ENCODE measurements at places on chromosomes 1 and 21.
A peak's percentile ranks its signal among the peaks of the same experiment; 100 is the strongest.

DNA sequence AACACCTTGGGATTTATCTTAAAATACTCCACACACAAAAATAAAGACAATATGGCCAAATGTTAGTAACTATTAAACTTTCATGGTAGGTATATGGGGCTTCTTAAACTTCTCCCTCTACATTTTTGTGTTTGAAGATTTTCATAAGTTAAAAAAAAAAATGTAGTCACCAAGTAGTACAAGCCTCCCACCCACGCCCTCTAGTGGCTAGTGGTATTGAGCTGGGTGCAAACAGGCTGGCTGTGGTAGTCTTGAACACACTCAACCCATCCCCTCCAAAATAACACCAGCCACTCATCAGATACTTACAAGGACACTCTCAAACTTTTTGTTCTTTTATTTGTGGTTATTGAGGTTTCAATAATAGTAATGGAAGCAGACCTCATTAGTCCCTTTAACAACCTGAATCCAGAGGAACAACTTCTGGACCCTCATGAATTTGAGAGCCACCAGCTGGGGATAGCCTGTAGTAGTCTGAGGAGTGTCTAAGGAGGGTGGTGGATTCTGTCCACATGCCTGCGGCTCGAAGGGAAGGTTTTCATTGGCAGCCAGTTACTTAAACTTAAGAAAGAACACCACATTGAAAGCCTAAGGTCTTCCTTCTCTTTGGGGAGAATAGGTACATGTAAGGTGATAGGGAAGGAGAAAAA lies 15.6 kb downstream of the RD3 start:
- H3K27me3 ChIP-seq, result peaks cover 27% of the 10 kb centered on the region
- no peaks in the 10 kb centered on the region for H3K36me3 ChIP-seq
- H3K27ac ChIP-seq, result no peak overlapping the region
- peak; percentile 64 for DNase-seq
- no peak overlapping the region for H3K4me3 ChIP-seq

- H3K27ac ChIP-seq, result no peak overlapping the region
- DNase-seq, result no peak
- H3K36me3 ChIP-seq, result no peaks in the 10 kb centered on the region
- peaks cover 18% of the 10 kb centered on the region for H3K27me3 ChIP-seq
- peaks cover 7% of the 10 kb centered on the region for H3K4me1 ChIP-seq
Observed at GRCh38 chr1:31423418-31423947, 10.5 kb downstream of the SERINC2 start.

DNA sequence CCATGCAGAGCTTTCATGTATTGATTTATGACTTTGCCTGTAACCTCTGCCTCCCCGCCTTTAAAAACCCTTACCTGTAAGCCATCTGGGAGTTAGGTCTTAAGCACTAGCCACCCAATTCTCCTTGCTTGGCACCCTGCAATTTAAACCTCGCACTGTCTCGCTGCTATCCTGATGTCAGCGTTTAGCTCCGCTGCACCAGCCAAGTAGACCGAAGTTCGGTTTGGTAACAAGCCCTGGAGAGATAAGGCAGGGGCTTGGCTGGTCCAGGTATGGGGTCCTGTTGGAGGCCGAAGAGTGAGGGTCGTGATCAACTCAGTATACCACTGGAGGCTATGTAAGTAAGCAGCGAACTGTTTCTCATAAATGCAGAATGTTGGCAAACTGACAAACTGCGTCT lies 64.4 kb downstream of the GALNT2 start:
- H3K4me1 ChIP-seq, result peaks cover 41% of the 10 kb centered on the region
- DNase-seq, result no peak
- no peaks in the 10 kb centered on the region for H3K27me3 ChIP-seq
- H3K27ac ChIP-seq, result no peak overlapping the region

DNA sequence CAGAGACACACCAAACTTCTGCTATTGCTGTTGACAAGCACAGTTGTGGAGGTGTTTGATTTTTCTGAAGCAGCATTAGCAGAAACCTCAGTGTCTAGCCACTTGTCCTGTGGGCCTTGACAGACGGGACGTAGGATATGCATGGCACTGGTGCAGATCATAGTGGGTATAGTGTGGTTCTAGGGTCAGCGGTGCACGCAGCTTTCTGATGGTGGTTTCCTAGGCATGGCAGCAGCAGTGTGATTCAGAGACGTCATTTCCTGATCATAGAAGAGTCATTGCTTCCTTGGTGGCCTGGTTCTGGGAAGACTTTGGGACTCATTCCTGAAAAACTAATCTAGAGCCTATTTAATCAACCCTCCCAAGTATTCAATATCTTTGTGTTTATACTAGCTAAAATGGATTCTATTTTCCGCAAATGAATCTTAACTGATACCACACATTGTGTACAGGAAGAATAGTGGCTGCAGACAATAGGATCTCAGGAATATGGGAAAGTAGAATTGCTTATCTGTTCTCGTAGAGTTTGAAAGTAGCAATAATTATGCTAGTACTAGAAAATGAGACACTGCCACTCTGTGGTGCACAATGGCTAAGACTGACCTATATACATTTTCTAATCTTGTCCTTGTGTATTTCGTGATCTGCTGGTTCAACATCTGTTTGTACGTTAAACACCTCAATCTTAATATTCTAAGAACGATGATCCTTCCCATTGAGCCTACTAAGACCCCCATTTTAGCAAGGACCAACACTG lies 2.8 kb upstream of the USP1 start:
- no peak overlapping the region for H3K27ac ChIP-seq
- H3K4me3 ChIP-seq, result peak overlapping the region; percentile 33
- peaks cover 10% of the 10 kb centered on the region for H3K27me3 ChIP-seq
- H3K36me3 ChIP-seq, result peaks cover 15% of the 10 kb centered on the region

- no peak overlapping the region for H3K27ac ChIP-seq
- H3K4me1 ChIP-seq, result peaks cover 15% of the 10 kb centered on the region
- H3K27me3 ChIP-seq, result peaks cover 2% of the 10 kb centered on the region
- no peak overlapping the region for H3K4me3 ChIP-seq
- DNase-seq, result no peak
- H3K36me3 ChIP-seq, result peaks cover 1% of the 10 kb centered on the region
Observed at GRCh38 chr1:65235867-65236805, 73.2 kb upstream of the DNAJC6 start.

DNA sequence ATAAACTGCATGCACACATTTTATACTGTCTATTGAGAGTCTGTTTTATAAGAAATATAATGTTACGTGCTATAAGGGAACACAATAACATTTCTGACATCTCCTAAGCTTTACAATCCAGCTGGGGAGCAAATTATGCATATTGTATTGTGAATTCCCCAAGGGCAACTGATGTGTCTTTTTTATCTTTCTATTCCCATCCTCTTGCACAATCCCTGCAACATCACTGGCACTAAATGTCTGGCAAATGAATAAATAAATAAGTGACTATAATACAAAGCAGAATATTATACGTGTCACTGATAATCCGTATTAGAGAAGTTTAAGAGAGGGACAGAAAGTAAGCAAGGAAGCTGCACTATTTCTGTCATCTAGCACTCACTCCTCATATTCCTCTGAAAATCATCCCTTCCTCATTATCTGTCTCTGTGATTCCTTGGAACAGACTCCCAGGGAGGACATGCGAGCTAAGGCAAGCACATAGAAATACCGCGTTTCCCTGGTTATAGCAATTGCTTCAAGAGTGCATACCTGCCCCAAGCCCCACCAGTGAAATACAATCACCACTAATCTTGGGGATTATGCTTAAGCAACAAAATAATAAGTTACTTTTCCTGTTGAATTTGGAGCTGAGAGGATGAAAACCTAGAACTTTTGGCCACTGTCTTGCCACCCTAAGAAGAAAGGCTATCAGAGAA lies 205.4 kb downstream of the SMYD3 start:
- no peaks in the 10 kb centered on the region for H3K27me3 ChIP-seq
- peaks cover 6% of the 10 kb centered on the region for H3K4me1 ChIP-seq
- no peak for DNase-seq

DNA sequence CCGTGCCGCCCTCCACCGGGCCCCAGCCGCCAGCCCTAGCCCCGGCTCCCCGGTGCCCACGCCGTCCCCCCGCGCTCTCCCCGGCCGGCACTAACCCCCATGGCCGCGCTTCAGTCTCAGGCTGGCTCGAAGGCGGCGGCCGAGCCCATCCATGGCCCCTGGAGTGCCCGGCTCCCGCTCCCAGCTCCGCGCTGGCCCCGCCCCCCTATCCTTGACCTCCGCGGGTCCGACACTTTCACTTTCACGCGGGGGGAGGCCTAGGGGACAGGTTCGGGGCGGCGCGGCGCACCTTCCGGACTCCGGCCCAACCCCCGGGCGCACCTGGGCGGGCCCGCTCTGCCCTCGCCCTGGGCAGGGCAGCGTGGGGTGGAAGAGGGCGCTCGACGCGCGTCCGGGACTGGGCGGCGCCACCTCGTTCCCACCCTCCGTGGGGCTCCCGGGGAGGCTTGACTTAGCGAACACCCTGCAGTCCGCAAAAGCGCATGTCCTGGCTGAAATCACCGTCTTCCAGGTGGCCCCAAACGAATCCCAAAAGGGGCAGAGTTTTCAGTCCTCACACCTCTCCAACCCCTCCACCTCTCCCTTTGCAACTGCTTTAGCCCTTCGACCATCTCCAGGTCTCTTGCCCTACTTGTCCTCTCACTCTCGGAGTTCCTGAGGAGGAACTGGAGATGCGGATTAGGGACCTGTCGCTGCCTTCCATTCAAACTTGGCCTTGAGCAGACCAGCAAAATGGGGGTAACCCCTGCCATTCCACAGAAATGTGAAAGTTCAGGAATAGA lies 3.9 kb upstream of the DENND2D start:
- H3K4me3 ChIP-seq, result peak overlapping the region; percentile 100
- H3K36me3 ChIP-seq, result peaks cover 16% of the 10 kb centered on the region
- H3K27me3 ChIP-seq, result no peaks in the 10 kb centered on the region
- peak; percentile 60 for DNase-seq
- peak overlapping the region; percentile 88 for H3K27ac ChIP-seq

Data from activated T-helper 1 cell treated with anti-CD3 and anti-CD28 coated beads, Interleukin-12 subunit alpha, Interleukin-12 subunit beta, Interleukin-2, Interleukin-4 antibody, amounts not matched to agents 30 ng/mL and 10 ng/mL and 1 ng/mL, durations not matched to agents 14 hours and 24 hours and 36 hours (primary cell).